ENCODE measurements at places on chromosomes 11 and 22.

- no peak for DNase-seq
These were observed 1331.1 kb upstream of the RAG2 start for GRCh38 chr11:37929100-37929653.

DNA sequence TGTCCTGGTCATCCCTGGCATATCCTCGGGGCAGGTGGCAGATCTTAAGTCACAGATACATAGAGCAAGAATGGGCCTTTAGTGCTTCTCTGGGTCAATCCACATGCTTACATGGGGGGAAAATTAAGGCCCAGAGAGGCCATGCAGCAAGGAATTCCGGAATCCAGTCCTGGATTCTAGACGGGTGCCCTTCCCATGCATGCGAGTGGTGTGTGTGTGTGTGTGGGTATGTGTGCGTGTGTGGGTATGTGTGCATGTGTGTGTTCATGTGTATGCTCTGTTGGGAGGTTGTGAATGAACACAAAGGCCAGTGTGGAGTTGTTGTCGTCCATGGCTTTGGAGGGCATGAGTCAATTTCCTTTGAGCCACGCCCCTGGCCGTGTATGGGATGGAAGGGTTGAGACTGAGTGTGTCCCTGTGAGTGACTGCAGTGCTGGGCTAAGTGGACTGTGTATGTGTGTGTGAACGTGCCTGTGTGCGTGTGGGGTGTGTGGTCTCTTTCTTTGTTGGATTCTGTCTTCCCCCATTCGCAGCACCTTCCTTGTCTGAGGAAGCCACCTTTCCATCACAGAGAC is 33.4 kb upstream of the EIF3D start:
- no peak for DNase-seq

GRCh38 chr11:69934861-69935494 is 115.8 kb upstream of the FGF3 start:
- DNase-seq, result no peak

DNA sequence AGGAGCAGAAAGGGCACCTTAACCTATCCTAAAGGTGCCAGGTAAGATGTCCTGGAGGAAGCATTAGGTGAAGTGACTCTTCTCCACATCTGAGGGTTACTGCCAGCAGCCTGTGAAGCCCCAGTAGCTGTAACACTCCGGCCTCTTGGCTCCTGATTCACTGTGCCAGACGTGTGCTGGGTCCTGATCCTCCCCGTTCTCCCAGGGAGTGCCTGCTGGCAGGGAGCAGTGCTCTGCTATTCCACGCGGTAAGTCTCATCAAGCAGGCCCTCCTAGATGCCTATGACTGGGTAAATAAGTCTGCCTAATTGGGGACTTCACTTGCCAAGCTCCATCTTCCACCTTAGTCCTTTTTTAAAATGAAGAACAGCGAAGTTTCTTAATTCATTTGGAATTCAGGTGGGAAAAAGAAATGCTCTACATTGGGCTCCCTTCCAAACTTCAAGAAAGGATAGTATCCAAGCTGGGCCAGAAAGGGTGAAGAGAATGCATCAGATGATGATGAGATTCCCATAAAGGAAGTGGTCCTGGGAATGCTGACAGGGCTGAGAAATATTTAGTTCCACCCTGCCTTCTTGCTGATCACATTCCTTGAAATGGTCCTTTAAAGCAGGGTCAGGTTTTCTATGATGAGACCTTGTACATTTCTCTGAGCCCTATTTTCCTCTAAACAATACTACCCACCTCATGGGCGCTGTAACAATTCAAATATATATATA is 188.0 kb downstream of the MAML2 start:
- DNase-seq, result no peak

GRCh38 chr11:86999859-87000753 is 37.6 kb upstream of the TMEM135 start:
- DNase-seq, result no peak

Measured in MM.1S (cell line).